Stimulated activated CD8-positive, alpha-beta memory T cell treated with anti-CD3 and anti-CD28 coated beads, Interleukin-7, amount 100 ng/mL, for 4 hours (primary cell): ENCODE measurements at places on chromosomes 12 and 14.

GRCh38 chr12:102891756-102892155 is 25.3 kb downstream of the PAH start:
- no peak for DNase-seq

GRCh38 chr14:103846543-103847450 is 578 bp downstream of the PPP1R13B start:
- peak; percentile 23 for DNase-seq

DNA sequence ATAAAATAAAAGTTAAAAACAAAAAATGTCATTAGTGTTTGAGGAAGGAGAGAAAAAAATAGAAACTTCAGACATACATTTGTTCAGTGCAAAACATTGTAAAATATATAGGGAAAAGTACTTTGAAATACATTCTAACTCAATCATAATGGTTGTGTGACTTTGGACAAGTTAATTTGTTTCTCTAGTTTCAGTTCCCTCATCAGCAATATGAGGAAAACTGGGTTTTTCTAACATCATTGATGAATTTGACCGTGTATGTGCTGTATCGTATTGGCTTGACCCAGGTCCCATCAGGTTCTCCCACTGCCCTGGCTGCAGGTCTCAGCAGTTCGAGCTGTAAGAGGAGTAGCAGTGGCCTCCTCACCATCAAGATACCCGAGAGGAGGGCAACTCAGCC is 173.9 kb upstream of the ATF7IP start:
- DNase-seq = no peak

GRCh38 chr12:132103542-132104308 is 40.4 kb downstream of the DDX51 start:
- no peak for DNase-seq

- DNase-seq = no peak
Measured at GRCh38 chr14:23284654-23285529, 1.0 kb downstream of the HOMEZ start.

- no peak for DNase-seq
Measured at GRCh38 chr12:19230299-19230866, 100.8 kb downstream of the PLEKHA5 start.

- DNase-seq = no peak
Measured at GRCh38 chr14:59511916-59512575, 27.7 kb downstream of the JKAMP start.

DNA sequence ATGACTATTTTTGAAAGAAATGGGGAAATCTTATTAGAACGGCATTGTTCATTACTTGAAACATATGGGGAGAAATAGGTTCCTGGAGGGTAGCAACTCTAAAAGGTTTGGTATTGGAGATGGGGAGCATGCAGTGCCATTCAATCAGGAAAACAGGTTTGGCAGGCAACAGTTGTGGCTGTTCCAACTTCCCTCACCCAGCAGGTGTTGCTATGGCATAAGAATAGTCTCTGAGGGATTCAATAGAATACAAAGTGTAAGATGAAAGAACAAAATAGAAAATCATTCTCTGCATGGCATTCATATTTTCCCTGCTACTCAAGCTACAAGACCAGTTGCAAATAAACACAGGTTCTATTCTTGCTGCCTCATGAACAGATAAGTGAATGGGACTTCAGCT is 393.3 kb upstream of the RPL10L start:
- DNase-seq = no peak

GRCh38 chr14:104384776-104385071 is 194.8 kb upstream of the C14orf180 start:
- DNase-seq = no peak

GRCh38 chr14:86935241-86935885 is 1057.6 kb downstream of the GALC start:
- no peak for DNase-seq

DNA sequence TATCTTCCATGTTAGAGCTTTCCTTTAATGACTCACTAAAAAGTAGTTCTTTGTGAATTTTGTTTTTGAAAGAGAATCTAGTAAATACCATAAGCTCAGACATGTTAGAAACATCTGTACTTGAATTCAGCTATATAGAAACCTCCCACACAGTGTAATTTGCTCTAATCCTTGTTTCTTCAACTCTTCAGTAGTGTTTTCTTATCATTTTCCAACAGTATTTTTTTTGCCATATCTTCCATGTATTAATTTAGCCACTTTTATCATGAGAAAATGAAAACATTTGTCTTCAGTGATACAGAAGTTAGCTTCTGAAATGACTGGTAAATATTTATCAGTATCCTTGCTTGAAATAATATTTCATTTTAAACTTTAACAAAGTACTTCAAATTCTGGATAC is 73.6 kb downstream of the ARID2 start:
- DNase-seq = no peak

DNA sequence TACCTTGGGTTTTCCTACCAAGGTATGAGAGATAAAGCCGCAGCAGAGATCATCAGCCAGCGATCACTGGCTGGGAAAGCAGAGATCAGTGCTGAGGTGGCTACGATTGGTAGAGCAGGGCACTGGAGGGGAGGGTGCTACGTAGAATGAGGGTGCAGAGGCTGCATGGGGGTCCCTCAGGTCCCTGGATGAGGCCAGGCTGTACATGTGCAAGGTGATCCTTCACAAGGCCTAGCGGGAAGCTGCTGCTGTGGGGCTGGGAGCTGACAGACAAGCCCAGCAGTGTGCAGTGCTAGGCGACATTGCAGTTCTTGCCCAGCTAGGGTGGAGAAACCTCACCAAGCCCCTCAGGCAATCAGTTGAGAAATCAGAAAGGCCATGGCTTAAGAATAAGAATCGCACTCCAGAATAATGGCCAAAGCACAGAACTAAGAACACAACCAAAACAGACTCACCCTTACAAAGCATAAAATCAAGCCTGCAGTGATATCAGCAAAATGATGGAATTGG is 37.2 kb upstream of the GPR132 start:
- no peak for DNase-seq

DNA sequence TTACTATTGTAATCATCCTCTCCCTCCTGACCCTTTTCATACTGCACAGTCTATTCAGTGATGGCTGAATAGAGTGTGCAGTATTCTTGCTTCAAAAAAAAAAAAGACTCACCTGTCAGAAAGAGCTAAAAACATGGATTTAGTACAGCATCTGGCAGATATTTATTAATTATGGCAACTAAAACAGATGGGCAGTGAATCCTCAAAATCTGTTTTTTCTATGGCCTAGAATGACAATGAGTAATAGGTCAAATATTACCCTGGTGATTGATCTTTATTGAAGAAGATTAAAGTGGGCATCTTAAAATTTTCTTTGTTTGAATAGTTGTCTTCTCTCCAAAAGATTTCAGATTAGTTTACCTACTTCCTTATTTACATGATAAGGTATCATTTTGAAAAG is 543.6 kb downstream of the FOXG1 start:
- DNase-seq = no peak

GRCh38 chr14:67485501-67486095 is 2.9 kb downstream of the TMEM229B start:
- no peak for DNase-seq
